ENCODE measurements at places on chromosomes 3 and 15.
A peak's percentile ranks its signal among the peaks of the same experiment; 100 is the strongest.

DNA sequence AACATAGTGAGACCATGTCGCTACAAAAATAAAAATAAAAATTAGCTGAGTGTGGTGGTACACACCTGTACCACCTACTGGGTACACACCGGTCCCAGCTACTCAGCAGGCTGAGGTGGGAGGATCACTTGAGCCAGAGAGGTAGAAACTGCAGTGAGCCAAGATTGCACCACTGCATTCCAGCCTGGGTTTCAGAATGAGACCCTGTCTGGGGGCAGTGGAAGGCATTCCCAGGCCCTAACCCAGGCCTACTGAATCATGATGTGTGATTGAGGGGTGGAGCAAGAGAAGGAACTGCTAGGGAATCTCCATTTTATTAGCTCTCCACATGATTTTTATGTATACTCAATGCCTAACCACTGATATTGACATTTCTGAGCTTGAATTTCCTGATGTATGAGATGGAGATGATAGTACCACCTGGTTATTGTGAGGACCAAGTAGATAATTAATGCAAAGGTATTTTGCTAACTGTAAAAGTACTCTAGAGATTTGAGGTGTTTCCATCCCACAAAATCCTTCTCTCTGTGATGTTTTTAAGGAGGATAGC lies 169.5 kb upstream of the UMPS start:
- DNase-seq = no peak

DNA sequence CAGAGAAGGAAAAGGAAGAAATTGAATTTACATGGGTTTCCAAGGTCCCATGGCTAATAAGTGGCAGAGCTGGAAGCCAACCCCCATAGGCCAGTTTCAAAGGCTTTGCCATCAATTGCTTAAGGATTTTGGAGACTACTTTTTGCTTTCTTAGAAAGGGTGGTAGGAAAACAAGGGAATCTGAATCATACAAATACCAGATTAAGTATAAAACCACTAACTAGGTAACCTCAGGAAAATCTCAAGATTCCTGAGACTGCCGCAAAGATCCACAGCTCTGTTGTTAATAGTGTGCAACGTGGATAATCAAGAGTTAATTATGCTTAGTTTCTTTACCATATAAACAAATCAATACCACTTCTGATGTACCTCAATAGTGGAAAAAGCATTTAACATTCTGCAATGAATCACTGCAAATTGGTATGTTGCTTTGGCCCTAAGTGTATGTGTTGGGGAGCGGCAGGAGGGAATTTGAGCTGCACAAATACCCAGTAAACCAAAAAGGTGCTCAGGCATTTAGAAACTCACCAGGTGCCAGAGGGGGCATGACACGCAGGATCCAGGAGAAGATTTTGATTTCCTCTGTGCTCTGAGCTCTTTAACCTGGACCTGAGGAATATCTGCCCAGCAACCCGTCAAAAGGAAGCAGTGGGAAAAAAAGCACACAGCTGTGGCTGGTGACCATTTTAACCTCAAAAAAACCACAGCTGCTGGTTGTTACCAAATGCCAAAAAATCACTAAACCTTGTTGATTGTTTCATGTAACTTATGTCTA lies 22.0 kb downstream of the AADAC start:
- no peak for DNase-seq

DNA sequence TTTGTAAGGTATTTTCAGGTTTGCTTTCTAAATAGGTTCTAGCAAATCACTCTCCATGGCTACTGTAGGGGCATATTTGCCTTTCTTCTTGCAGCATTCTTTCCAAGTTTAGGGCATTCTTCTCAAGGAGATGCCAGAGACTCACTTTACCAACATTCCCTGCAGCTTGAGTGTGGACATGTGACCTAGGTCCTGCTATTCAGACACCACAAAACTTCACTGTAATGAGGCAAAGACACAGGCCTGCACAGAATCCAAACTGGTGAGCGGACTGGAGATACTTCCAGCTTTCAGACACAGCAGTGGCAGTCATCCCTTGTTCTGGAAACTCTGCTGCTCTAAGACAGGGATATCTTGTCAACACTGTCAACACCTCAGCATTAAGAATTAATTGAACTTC lies 146.4 kb upstream of the PFN2 start:
- no peak for DNase-seq

GRCh38 chr3:143332026-143332425 lies 212.5 kb downstream of the CHST2 start:
- DNase-seq = no peak

DNA sequence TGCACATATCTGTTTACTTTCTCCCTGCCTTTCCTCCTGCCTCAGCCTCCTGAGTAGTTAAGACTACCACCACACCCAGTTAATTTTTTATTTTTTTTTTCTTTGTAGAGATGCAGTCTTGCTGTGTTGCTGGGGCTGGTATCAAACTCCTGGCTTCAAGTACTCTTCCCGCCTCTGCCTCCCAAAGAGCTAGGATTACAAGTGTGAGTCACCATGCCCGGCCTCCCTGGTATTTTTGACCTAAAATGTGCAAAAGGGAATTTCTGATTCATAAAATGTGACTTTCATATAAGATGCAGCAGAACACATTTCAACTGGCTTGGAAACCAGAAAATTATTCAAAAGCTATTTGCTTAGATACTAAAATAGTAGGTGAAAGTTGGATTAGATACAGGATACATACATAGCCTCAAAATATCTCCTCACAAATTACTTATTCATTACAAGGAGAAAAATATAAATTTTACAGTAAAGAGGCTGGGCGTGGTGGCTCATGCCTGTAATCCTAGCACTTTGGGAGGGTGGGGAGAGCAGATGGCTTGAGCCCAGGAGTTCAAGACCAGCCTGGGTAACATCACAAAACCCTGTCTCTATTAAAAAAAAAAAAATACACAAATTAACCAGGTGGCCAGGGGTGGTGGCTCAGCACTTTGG lies 32.0 kb downstream of the MAP4 start:
- no peak for DNase-seq

- DNase-seq = no peak
These were observed 156.2 kb downstream of the ADAMTSL3 start for GRCh38 chr15:83810110-83810509.

DNA sequence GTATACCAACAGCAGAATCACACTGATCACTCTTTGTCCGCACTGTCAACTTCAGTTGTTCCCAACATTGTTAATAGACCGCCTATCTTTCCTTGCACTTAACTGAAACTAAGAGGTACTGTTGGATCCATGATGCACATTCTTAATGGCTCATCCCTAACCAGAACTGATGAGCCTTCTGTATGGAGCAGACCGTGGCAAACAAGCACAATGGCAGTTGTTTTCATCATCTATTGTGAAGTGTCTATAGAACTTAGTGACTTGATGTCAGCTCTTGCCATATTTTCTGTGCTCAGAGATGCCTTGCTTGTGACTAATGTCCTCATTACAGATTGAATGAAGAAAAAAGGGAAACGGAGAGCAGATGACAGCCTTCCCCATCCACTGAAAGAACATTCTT lies 347.4 kb downstream of the NLGN1 start:
- DNase-seq = no peak

GRCh38 chr3:169965562-169966427 lies 812 bp upstream of the SEC62 start:
- no peak for DNase-seq

GRCh38 chr3:150260398-150260710 lies 147.7 kb upstream of the TSC22D2 start:
- no peak for DNase-seq

- no peak for DNase-seq
These were observed 29.7 kb downstream of the SEMA7A start for GRCh38 chr15:74403991-74404563.

- DNase-seq = no peak
These were observed 160.2 kb downstream of the GHSR start for GRCh38 chr3:172287937-172288477.

DNA sequence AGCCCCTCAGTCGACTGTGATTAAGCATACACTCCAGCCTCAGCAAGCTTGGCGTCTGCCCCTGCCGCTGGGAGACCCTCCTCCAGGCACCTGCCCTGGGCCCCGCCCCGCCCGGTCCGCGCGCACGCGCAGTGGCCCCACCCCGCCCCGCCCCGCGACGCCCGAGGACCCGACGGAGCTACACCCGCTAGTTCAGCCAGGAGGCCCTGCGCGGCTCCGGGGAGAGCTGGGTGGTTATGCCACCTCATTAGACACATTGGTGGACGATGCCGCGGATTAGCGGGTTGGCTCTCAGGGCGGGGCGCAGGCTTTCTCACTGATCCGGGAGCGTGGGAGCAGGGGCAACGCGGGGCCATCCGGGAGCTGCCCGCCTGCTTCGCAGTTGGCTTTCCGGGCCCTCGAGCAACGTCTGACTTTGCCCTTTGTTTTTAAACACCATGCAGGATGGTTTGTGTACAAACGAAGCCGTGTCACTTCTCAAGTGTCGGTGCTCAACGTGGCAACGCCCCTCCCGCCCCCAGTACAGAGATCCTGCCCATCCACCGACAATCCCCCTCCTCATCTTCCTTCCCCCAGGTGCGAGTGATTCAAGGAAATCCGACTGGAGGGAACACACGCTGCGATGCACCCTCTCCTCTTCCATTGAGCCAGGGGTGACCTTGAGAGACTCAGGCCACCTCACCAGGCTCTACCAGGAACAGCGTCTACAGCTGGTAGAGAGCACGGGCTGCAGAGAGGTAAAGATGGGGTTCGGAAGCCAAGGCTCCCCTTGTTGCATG lies 109.3 kb downstream of the SHQ1 start:
- DNase-seq = peak; percentile 74

GRCh38 chr15:69398491-69398891 lies 15.7 kb upstream of the KIF23 start:
- DNase-seq = no peak

- DNase-seq = no peak
These were observed 328.0 kb upstream of the MANF start for GRCh38 chr3:51057121-51057520.

DNA sequence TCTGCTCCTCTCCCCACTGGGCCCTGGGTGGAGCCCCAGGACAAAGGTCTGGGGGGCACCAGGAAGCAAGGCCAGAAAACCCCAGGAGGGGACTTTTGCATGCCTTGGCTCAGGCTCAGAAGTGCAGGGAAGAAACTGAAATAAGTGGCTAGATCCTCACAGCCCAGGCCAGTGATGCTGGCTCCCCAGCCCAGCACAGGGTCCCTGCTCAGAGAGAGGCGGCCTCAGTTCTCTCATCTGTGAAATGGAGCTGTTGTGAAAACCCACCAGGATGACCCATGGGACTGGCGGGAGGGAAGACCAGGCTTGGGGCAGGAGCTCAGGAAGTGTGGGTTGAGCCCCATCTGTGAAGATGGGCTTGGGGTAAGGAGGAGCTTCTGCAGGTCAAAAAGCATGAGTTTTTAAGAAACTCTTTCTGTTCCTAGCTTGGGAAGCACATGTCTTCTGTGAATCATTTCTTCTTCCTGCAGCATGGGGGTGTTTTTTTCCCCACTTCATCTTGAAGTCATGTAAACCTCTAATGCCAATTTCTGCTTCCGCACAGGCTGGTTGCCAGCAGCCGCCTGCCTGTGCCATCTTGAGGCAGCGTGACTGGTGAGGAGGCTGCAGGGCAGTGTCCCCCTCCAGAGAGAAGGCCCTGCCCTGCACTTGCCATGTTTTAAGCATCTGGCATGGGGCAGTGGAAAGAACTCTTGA lies 118.6 kb downstream of the SMAD6 start:
- DNase-seq = no peak

GRCh38 chr3:152197451-152197850 lies 71.3 kb upstream of the MBNL1 start:
- DNase-seq = no peak

GRCh38 chr3:85554153-85554552 lies 595.4 kb downstream of the CADM2 start:
- no peak for DNase-seq

DNA sequence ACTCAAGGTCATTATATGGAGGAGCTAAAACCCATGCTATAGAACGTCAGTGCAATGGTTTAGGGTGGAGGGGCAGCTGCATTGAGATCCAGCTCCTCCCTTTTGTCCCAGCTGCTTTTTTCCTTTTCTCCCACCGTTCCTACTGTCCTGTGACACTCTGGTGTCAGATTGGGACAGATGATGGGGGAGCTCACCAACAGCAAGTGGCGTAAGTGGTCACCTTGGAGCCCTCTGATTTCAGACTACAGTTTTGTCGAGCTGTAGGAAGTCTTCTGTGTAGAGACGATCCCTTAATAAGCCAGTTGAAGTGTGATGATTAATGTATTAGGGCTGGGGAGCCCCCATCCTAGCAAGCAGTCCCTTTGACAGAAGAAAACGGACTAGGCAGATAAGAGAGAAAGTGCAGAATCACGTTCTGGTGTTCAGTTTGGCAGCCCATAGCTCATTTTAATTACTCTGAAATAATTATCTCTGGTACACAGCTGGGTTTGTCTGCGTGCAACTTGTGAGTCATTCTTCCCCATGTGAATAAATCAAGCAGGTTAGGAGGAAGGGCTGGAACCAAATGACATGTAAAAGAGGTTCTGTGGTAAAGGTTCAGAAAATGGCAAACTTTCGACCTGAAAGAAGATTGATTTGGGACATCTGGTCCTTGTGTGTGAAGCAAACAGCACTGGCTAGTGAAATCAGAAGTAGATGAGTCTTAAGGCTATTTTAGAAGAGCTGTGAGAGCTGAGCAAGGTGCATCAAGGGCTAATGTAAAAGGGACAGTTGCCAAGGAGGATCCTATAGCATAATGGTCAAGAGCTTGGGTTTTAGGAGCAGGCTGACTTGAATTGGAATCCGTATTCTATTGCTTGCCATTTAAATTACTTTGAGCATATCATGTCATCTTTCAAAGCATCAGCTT lies 241.4 kb downstream of the EDEM1 start:
- DNase-seq = no peak

- DNase-seq = no peak
These were observed 58.5 kb downstream of the LIPC start for GRCh38 chr15:58490086-58490887.

DNA sequence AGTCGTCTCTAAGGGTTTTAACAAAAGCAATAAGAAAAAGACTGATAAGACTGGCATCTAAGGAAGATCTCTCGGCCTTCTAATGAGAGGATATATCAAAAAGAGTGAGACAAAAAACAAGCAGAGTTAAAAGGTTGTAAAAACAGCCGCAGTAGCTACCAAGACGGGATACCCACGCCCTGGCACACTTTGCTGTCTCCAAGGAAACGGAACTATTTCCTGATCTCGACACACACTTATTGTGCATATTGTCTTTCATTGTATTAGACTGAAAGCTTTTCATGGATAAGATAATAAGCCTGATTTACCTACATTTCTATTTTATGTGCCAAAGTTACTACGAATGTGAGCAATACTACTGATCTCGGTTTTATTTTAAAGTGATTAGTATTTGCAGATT lies 161.5 kb upstream of the MCTP2 start:
- no peak for DNase-seq

- no peak for DNase-seq
These were observed 13.2 kb upstream of the SLC2A2 start for GRCh38 chr3:171039674-171040073.
